Forelimb muscle (tissue), 1 donor: ENCODE measurements at places on chromosomes 2 and 18.

- no peak for DNase-seq
These were observed 51.4 kb downstream of the IL1RL2 start for GRCh38 chr2:102238039-102238756.

DNA sequence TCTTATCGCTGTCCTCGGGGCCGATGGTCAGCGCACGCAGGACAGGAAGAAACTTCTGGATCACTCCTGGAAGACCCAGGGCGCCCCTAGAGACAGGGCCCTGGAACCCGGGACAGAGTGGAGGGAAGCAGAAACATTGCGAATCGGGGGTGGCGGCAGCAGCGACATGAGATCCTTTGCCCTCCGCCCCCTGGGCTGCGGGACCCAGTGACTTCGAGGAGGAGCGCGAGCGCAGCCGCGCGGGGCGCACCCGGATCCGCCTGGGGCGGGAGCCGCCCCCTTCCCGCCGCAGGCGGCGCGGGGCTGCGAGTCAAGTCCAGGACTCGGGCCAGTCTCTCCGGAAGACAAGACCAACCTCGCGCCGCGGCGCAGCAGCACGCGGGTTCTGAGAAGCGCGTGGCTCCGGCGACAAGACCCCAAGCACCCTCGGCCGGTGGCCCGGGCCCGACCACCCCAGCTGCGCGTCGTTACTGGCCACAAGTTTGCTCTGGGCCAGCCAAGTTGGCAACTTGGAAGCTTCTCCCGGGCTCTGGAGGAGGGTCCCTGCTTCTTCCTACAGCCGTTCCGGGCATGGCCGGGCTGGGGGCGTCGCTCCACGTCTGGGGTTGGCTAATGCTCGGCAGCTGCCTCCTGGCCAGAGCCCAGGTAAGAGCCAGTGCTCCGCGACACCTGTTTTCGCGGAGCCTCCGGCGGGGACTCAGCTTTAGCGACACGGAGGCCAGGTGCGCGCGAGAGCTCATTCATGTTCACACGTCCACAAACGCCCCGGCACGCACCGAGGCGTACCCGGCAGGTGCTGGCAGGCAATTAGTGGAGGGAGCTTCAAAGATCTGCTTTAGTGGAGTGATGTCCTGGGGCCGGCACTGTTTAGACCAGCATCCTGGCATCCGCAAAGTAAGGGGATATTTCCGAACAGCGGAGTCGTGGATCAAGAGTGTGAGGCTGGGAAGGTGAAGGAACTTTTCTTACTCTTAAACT lies at the start of gene PTH2R:
PTH2R (plus strand) TSS at position 319 of the 978 bp plus-strand sequence; CDS start at position 571, 252 bp downstream.
- DNase-seq = no peak

GRCh38 chr18:61901323-61901986 lies 8.6 kb upstream of the RNF152 start:
- DNase-seq = no peak

GRCh38 chr2:175976391-175977157 lies 25.5 kb downstream of the LNPK start:
- DNase-seq = no peak

DNA sequence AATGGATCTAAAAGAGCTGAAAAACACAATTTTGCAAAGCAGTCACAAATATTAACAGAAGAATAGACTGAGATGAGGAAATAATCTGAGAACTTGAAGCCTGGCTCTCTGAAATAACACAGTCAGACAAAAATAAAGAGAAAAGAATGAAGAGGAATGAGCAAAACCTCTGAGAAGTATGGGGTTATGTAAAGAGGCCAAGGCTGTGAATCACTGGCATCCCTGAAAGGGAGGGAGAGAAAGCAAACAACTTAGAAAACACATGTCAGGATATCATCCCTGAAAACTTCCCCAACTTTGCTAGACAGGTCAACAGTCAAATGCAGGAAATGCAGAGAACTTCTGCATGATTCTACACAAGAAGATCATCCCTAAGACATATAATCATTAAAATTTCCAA lies 73.5 kb upstream of the LHCGR start:
- no peak for DNase-seq

DNA sequence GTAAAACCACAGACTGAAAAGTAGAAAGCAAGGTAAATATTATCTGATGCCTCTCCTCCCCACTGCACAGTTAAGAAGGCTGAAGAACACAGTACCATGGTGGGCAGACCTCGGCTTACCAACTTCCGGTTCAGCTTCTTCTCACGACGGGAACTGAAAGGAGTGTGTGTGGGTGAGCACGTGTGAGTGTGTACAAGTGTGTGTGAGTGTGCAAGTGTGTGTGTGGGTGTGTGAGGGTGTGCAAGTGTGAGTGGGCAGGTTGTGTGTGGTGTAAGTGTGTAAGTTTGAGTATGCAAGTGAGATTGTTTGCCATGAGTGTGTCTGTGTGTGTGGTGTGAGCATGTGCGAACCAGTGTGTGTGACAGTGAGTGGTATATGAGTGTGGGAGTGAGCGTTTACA lies 103.5 kb downstream of the ADD2 start:
- DNase-seq = no peak

GRCh38 chr2:205405194-205405593 lies 277.1 kb upstream of the NRP2 start:
- DNase-seq = no peak

- no peak for DNase-seq
These were observed 27.1 kb downstream of the CREG2 start for GRCh38 chr2:101360232-101360631.

- no peak for DNase-seq
These were observed 7.4 kb upstream of the POLI start for GRCh38 chr18:54261894-54262293.

DNA sequence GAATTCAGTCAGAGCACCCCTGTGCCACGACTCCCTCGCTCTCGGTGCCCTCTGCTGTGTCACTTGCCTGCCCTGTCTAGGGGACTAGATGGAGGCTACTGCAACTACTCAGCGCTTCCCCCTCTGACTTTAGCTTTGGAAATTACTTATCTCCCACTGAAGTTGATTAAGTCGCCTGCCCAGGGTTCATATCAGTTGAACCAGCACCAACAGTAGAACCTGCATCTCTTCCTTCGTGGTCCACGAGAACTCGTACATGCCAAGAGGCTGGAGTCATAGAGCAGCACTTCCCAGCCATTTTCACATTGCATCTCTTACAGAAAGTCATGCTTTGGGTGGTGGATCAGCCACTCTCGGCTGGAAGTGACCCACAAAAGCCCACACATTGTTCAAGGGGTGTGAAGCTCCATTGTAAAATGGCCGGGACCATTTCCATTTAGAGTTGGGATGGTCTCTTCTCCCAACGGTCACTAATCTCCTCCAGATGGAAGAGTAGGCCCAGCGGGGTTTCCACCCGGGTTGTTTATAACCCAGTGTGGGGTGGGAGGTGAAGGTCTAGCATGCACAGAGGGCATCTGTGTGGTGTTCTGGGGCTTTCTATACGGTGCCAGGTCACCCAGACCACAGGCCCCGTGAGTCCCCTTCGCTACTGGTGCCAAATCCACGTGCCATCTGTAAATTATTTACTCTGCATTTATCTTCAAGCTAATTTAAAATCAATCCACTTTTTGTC lies 38.0 kb downstream of the STEAP3 start:
- DNase-seq = no peak

DNA sequence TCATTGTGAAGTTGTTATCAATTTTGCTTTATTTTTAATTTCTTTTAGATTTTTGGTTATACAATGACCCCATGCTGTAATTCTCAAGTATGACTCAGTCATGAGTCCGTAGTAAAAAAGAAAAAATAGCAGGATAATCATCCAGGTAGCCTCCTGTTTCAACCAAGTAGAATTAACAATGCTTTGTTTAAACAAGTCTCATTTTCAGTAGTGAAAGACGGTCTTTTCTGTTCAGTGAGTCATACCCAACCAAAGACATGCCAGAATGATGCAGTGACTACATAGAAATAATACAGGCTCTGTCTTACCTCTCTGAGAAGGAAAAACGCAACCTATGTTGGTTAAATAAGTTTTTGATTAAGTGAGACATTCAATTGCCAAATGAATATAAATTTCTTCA lies 67.8 kb upstream of the DSC1 start:
- DNase-seq = no peak

GRCh38 chr2:129895526-129896082 lies 83.9 kb upstream of the RAB6C start:
- no peak for DNase-seq

DNA sequence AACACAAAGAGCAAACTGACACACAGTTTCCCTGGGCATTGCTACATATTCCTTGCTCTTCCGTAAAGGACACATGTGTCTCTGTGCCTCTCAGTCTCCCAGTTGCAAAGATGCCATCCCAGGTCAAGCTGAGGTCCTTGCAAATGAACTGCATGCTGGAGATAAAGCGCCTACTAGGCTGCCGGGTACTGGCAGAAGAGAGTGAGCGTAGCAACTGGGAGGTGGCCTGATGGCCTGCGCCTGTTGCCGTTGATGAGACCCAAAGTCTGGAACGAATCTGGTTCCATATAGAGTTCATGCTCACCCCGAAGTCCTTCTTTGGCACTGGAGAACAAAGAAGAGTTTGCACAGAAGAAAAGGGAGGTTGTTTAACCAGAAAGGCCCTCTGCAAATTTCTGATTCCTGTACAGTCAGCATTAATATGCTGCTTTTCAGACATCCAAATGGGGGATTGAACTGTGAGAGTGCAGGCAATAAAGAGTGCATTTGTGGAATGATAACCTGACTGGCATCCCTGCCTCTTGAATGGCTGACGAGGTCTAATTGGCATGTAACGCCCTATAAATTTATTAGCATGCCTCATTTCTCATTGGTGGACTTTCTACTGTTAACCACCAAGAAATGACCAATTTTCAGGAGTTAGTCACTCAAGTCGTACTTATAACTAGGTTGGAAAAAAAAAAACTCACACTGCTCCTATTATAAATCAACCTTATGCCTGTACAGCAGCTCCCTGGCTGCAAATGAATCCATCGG lies 78.7 kb downstream of the GBX2 start:
- no peak for DNase-seq

DNA sequence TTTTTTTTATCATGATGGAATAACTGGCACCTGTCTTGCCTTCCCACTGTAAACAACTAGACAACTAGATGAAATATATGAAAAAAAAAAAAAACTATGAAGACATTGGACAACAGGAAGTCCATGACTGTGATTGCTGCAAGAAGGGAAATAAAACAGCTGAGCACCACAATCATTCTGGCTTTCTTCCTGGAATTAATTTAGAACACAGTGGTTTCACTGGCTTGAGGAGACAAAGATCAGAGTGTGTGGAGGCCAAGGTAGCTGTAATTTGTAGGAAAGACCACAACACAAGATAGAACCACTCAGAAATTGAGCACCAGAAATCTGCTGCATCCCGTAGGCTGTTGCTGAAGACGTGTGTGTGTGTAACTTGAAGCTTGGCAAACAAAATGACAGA lies 121.1 kb upstream of the PID1 start:
- DNase-seq = no peak
